ENCODE measurements at places on chromosomes 16 and 17.

DNA sequence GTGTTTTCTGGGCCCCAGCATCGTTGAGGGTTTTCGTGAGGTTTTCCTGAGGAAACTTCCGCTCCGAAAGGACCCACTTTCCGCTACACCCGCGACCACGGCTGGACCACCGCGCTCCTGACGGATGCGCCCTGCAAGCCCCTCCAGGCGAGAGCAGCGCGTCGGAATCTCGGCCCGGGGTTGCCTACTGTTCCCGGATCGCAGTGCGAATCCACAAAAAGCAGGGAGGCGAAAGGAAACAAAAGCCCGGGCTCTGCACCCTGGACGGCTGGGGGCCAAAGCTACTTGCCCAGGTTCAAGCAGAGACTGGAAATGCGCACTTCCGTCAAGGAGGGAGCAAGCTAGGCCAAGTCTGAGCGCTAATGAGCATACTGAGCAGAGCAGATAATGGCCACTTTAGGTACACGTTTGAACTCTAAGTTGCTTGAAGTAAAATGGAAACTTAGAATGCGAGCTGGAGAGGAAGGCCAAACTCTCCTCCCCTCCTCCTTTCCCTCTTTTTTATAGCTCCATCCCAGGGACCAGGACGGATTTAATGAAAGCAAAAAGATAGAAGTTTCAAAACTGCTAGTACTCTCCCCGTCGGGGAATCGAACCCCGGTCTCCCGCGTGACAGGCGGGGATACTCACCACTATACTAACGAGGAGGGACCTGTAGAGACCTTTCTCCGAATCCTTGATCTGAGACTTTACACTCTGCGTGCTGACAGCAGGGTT lies 11.4 kb upstream of the AURKB start:
- peak; percentile 85 for DNase-seq

DNA sequence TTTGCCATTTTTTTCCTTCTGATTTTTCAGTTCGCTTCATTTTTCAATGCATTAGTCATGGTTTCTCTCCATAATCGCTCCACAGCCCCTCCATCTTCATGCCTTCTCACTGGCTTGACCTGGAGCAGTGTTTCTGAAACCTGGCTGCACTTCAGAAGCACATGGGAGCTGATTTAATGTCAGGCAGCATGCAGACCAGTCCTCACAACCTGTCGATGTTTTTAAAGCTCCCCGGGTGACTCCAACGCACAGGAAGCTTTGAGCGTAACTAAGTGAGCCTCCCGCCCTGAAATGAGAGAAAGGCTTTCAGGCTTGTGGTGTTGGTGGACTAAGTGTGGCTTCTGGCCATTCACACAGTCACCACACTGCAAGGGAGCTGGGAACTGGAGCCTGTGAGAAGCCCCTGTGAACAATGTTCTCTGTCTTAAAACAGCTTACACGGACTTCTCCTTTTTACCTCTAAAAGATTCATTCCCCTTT lies 16.8 kb upstream of the DRG2 start:
- no peak for DNase-seq

DNA sequence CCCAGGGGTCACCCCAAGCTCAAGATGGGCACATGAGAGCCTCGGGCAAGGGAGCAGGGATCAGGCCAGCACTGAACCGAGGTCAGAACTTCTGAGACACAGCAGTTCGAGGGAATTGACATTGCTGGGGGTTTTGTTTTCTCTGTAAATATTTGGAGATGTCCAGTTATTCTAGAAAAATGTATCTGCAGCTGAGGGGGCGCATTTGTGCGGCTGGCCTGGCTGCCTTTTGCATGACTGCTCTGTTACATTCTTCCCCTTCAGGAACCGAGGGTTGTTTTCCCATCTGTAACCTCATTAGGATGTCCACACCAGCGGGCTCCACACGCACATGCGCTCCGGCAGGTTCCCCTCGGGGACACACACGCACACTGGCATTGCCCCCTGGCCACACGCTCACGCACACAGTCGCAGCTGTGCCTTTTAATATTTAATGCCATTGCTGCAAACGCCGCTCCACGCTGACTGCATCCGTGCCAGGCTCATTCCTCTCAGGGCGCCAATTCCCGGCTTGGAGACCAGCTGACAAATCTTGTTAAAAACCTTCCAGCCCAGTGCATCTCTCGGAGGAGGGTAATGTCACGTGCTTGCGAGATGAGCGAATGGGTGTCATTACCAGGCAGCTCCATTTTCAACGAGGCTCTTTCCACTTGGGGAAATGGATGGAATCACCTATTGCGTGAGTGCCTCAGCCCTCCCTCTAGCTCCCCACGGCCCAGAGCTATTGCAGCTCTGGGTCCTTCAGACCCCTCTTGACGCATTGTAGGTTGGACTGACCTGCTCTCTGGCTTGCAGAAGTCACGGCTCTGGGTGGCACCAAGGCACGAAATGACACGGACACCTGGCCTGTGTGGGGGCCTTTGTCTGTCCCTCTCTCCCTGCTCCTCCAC lies 13.1 kb downstream of the CCR7 start:
- DNase-seq, result no peak

- no peak for DNase-seq
Measured at GRCh38 chr16:11596572-11597226, 10.0 kb upstream of the LITAF start.

DNA sequence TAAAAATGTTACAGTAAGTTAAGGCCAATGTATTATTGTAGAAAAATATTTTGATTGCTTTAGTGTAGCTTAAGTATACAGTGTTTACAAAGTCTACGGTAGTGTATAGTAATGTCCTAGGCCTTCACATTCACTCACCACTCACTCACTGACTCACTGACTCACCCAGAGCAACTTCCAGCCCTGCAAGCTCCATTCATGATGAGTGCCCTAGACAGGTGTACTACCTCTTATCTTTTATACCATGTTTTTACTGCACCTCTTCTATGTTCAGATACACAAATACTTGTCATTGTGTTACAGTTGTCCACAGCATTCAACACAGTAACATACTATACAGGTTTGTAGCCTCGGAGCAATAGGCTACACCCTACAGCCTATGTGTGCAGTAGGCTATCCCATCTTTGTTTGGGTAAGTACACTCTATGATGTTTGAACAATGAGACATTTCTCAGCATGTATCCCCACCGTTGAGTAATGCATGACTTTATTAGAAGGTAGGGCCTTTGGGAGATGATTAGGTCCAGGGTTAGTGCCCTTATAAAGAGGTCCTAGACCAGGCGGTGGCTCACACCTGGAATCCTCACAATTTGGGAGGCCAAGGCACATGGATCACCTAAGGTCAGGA lies 117.8 kb downstream of the SLC39A11 start:
- no peak for DNase-seq

DNA sequence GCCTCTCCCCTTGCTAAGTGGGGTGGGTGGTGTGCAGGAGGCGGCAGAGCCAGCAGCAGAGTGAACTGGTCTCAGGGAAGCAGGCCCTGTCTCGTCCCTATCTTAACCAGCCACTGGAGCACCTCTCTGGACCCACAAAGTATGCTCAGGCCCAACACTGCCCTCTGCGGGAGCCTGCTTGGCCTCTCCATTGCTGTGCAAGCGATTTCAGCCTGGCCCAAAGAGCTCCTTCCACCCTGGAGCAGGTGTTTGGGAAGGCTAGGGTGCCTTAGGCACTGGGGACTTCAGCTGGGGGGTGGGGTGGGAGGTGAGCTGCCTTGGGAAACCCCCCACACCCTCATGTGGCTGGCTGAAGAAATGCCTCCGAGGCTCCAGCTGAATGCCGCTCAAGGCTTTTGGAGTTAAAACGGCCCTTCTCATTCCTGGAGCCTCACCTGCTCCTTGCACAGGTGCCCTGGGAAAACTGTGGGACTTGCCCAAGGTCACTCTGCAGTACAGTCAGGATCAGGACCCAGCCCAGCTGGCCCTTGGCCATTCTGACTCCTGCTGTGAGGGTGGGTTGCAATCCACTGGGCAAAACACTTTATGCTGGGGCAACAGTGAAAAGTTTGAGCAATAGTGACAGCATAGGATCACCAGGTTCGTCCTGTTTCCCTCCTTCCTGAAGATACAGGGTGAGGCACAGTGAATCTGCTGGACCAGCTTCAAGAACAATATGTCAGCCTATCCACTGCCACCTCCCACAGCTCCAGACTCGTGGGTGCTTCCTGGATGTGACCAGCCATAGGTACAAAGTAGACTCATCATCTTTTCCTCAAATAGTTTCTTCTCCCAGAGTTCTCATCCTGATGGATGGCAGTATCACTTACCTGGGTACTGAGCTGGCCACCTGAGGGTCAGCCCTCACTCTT lies 5.9 kb upstream of the UBE2O start:
- DNase-seq, result no peak

GRCh38 chr16:84310642-84311041 lies 16.0 kb downstream of the WFDC1 start:
- DNase-seq, result no peak

- DNase-seq, result no peak
Measured at GRCh38 chr16:72464597-72465368, 292.8 kb upstream of the PMFBP1 start.

GRCh38 chr17:17570140-17570797 lies 21.2 kb downstream of the PEMT start:
- peak; percentile 66 for DNase-seq

- DNase-seq, result no peak
Measured at GRCh38 chr17:78563189-78564145, 13.7 kb downstream of the DNAH17 start.

DNA sequence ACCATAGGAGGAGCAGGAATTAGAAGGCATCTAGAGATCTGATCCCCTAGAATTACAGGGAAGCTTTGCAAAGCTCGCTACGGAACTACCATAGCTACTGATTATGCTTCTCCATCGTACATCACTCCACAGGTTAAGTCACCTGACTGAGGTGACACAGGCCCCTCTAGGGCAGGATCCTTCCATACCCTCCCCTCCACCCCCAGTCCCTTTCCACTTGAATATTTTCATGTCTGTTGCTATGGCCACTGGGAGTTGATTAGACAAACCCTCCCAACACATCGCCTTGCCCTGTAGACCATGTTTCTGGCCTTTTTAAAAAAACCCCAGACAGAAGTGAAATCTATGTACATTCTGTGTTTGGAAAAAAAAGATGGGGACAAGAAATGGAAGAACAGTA lies 287.1 kb downstream of the SOX9 start:
- peak; percentile 71 for DNase-seq

- peak; percentile 33 for DNase-seq
Measured at GRCh38 chr17:76078860-76079534, at the start of gene ZACN. ZACN (plus strand) TSS chr17:76079182; CDS start chr17:76079265, 83 bp downstream.

DNA sequence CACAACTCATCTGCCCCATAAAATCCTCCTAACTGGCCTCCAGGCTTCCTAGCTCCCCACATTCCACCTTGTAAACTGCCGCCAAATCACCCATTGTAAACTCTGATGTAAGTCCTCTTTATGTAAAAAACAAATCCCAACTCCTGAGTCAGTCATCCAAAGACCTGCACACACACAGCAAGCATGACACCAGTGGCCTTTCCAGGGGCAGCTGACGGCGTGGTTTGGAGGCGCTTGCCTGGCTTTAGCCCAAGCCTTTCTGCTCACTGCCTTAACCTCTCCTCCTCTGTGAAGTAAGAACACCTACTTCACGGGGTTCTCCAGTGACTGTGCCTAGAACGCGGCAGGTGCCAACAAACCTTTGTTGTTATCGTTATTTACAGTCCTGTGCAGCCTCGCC lies 14.0 kb downstream of the UBE2O start:
- DNase-seq, result no peak

DNA sequence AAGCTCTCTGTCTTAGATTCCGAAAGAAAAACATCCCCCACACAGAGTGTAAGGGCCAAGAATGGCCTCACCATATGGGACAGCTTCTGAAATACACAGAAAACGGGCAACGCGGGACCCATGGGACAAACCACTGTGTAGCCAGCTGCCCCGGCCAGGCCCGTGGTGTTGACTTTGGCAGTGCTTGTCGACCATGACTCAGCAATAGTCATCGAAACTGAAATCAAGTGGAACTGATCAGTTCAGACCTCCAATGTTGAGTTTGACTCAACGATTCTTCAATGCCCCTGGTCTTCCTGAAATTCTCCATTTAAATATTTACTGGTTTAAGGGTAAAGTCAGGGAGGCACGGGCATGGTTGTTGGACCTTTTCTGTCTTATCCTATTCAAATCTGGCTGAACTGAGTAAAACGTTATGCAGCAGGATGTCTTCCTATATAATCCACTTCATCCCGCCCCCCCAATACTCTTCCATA lies 27.5 kb downstream of the ZFHX3 start:
- no peak for DNase-seq

- DNase-seq, result no peak
Measured at GRCh38 chr17:71068408-71068750, 899.0 kb downstream of the KCNJ2 start.

GRCh38 chr17:72099919-72100318 lies 20.9 kb upstream of the SOX9 start:
- no peak for DNase-seq

- DNase-seq, result no peak
Measured at GRCh38 chr16:85704011-85704410, 15.3 kb upstream of the GINS2 start.

GRCh38 chr17:63082952-63083351 lies 116.9 kb downstream of the TANC2 start:
- no peak for DNase-seq

- DNase-seq, result no peak
Measured at GRCh38 chr17:31089471-31089870, 5.3 kb upstream of the NF1 start.

DNA sequence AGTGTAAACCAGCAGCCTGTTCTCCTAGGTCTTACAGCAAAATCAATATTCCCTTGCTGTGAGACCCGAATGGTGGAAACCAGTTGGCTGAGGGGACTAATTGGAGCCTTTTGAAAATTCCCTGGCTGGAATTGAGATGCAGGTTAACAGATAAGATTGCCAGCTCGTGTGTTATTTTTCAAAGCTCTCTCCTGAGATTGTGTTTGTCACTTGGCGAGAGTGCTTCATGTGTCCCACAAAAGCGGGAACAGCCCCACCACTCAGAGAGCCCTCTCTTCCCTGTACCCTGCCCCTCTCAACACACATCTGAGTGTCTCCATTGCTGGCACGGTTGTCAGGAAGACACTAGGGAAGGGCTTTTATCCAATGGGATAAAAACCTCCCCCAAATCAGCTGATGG lies 356.1 kb downstream of the CPPED1 start:
- DNase-seq, result no peak

- DNase-seq, result no peak
Measured at GRCh38 chr17:75061618-75062017, 14.6 kb downstream of the KCTD2 start.

- no peak for DNase-seq
Measured at GRCh38 chr17:39979016-39979670, 1.5 kb upstream of the PSMD3 start.

GRCh38 chr16:88941913-88942909 lies 34.8 kb downstream of the CBFA2T3 start:
- peak; percentile 43 for DNase-seq

DNA sequence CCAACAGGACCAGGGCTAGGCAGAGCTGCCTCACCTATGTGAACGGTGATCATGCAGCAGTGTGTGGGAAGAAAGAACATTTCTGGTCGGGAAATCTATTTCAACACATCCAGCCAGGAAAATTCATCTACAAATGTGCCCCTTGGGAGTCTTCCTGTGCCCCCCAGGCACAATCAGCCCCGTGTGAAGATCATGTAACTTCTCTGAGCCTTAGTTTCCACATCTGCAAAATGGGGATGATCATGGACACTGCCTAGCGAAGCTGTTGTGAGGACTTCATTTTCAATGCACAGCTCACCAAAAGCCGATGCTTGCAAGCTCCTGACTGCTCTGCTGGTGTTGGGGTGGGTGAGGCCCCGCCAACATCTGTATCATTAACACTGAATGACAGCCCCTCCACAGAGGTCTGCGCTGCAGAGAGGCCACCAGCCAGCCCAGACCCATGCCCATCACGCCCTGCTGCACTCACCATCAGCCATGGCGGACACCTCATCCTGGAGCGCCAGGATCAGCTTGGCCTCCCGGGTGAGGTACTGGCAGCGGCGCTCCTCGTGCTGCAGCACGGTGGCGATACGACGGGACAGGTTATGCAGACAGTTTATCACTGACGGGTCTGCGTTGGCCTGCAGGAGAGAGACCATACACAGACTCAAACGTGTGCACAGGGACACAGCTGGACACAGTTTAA lies 26.2 kb downstream of the NPRL3 start:
- no peak for DNase-seq
